ENCODE measurements at places on chromosomes 4 and X. TPM values are rescaled to one million over a fixed set of nuclear protein-coding genes. Genes with fewer than 3 reads are reported as not detected.

GATA1 gene
- total RNA-seq: not detected

CFI gene
- not detected for total RNA-seq

RBMXL3 gene
- total RNA-seq: not detected

DNA sequence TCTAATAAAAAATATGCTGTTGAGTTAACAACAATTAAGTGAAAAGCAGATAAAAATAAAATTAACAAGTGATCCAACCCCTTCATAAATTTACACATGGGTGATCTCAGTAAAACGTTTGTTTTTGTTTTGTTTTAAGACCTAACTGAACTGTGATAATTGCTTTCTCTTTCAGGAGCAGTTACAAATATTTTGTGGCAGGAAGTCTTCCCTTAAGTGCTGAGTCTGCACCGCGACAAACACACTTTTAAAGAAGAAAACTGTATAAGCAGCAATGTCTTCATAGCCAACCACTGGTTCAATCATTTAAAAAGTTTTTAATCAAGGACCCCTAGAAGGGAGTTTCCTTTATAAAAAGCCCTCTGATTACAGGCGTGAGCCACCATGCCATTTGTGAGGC lies 53.7 kb upstream of the NFKB1 start:
- no peak for DNase-seq

DNA sequence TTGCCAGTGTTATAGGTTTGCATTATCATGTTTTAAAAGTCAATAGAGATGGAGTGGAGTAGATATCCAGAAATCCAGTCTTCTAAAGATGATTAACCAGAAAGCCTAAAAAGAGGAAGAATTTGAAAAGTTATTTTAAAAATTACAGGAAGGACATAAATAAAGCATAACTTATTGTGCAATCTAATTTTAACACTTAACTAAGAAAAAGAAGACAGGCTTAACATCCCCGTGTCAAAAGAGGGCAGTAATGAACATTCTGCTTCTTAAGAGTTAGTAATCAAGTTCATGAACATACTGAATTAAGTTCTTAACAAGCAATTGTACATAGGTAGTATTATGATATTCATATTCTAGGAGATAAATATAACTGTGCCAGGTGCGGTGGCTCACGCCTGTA lies 39.3 kb downstream of the ELF2 start:
- DNase-seq: no peak

GRCh38 chr4:19372390-19372789 lies 879.3 kb upstream of the SLIT2 start:
- no peak for DNase-seq

GRCh38 chr4:147833254-147833653 lies 101.4 kb downstream of the ARHGAP10 start:
- DNase-seq: no peak

DNA sequence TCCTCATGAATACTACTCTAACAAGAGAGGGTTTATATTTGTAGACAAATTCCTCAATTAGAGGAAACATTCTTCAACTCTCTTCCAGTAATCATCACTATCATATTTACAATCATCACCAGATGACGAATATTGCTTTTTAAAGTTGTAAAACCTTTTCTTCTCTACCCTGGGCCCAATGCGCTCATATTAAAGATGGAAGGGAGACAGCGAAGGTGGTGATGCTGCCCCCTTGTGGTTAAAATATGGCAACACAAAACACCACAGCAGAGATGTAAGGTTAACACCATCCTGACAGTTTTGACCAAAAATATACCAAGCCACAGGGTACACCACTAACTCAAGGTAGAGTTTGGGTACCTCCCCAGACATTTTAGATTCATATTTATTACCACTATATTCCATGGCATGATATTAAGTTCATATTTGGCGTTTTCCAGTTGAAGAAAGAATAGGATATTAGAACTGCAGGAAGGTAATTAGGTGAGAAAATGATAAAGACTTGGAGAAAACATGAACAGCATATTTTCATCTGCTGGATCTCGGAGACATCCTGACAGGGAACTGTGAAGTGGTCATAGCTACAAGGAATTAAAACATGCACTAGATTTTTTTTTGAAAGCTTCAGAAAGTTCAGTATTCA lies 72.8 kb downstream of the SLC9A7 start:
- DNase-seq: no peak

GRCh38 chrX:39811376-39811775 lies 286.4 kb downstream of the BCOR start:
- no peak for DNase-seq

Measured in chondrocyte (in vitro differentiated cells).